ENCODE measurements at places on chromosomes 16 and 17.
A peak's percentile ranks its signal among the peaks of the same experiment; 100 is the strongest.

- no peak for DNase-seq
Measured at GRCh38 chr17:78985395-78985794, 5.7 kb upstream of the LGALS3BP start.

DNA sequence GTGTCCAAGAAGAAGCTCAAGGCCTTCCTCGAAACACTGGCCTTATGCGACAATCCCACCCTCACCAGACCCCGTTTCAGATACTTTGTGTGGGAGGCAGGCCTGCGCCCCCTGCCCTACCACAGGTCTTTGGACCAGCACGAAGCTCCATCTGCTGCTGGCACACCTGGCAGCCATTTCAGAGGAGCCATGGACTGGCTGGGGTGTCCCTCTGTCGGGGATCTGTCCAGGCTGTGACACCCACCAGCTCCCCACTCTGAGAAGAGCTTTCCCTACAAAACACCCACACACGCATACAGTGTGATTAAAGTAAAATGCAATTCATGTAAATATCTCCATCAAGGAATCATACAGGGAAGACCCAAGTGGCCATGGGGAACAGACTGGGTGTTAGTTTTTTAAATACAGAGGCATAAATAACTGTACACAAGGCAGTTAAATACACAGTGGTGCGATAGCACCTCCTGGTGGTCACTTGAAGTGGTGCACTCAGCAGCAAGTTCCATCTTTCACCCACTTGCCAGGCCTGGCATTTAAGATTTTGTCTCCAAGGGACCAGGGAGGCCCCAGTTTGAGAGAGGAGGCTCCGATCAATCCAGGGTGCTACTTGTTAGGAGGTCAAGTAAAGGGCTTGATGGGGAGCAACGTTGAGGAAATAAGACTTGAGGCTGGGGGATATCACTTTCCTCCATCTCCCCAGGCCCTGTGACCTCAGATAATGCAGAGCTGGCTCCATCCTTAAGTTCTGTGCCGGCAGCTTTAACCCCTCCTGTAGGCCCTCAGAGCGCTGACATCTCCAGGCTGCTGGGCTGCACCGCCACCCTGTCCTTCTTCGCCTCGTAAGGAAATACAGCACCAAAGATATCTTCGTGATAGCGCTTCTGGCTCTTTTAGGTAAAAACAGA lies 43.6 kb downstream of the NOS2 start:
- no peak for DNase-seq

GRCh38 chr17:21532763-21533385 lies 156.7 kb downstream of the KCNJ12 start:
- no peak for DNase-seq

- no peak for DNase-seq
Measured at GRCh38 chr17:68518063-68518815, 6.0 kb downstream of the PRKAR1A start.

- DNase-seq: no peak
Measured at GRCh38 chr16:55325080-55325447, 1.1 kb downstream of the IRX6 start.

DNA sequence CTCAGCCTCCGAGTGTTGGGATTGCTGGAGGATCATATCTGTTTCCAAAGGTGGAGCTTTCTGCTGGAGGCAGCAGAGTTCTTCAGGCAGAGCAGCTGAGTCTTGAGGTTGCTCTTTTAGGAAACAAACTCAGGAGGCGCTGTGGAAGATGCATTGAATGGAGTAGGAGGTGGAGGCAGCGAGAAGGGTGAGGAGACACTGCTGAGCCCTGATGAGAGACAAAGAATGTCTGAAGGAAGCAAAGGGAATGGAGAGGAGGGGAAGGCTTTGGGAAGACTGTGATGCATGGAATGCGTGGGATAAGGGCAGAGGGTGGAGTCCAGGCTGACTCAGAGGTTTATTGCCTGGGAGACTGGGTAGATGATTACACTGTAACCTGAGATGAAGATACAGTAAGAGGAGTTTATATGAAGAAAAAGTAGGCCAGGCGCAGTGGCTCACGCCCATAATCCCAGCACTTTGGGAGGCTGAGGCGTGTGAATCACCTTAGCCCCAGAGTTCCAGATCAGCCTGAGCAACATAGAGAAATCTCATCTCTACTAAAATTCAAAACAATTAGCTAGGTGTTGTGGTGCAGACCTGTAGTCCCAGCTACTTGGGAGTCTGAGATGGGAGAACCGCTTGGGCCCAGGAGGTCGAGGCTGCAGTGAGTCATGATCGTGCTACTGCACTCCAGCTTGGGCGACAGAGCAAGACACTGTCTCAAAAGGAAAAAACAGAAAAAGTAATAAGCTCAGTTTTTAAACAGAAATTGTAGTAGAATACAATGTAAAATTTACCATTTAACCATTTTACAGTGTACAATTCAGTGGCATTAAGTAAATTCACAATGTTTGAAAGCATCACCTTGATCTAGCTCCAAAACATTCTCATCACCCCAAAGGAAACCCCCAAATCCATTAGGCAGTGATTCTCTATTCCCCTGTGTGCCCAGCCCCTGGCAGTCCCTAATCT lies 17.8 kb upstream of the TMEM219 start:
- DNase-seq: peak; percentile 14

DNA sequence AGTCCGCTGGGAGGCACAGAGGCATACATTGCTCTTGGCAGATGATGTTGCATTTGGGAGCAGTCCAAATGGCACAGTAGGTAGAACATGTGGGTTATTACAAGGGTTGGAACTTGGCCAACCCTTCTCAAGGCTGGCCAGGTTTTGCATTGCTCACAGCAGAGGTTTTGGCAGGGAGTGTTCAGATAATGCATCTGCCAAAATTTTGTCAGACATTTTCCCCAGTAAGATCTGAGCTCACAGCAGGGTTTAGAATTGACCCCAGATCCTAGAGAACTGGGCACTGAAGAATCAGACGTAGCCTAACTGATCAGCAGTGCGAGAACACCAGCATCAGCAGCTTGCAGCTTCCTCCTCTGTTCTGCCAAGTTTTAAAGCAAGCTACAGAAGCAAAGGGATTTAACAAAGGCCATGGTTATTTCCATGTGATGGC lies 468.8 kb upstream of the KIF2B start:
- no peak for DNase-seq

- no peak for DNase-seq
Measured at GRCh38 chr17:4375039-4375748, 8.7 kb upstream of the UBE2G1 start.

GRCh38 chr16:26976873-26977272 lies 89.9 kb upstream of the C16orf82 start:
- no peak for DNase-seq

- no peak for DNase-seq
Measured at GRCh38 chr16:66468321-66468965, 41.3 kb downstream of the BEAN1 start.

GRCh38 chr16:77833921-77834634 lies 45.7 kb downstream of the VAT1L start:
- DNase-seq: no peak

DNA sequence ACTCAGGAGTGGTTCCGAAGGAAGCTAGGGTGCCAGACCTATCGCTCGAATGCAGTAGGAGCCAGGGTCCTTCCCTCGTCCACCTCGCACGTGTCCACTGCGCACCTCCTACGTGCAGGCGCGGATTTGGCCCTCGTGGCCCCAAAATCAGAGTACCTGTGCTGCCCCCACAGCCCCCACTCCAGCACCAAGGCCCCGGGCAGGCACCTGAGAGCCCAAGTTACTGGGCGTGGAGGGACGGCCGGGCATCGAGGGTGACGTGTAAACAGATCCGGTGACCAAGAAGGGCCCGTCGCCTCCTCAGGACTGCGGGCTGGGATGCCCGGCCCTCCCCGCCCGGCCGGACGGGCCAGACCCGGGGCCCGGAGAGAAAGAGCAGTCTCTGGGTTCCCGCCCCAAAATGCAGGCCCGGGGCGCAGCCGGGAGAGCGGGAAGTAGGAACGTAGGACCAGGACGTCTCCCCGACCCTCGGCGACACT lies 492 bp downstream of the SLC25A39 start:
- DNase-seq: no peak

DNA sequence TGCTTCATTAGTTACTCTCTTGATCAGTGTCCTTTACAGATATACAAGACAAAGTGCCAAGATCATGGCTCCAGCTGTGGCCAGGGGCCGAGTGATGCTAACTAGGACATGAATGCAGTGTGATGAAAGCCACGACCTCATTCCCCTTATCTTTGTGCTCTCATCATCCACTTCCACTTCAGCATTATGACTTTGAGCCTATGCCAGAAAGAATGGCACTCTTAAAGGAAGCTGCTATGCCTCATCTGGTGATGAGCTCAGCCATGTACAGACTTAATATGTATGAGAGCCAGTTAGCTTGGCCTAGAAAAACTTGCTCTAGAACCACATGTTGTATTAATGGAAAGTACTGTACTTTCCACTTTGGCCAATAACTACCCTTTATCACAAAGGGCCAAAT lies 179.1 kb downstream of the TOX3 start:
- no peak for DNase-seq

- no peak for DNase-seq
Measured at GRCh38 chr16:20249211-20249610, 78.1 kb downstream of the GP2 start.

- DNase-seq: no peak
Measured at GRCh38 chr17:10743316-10744009, 13.6 kb upstream of the TMEM220 start.

GRCh38 chr17:49624896-49625295 lies 49.2 kb downstream of the NXPH3 start:
- no peak for DNase-seq

DNA sequence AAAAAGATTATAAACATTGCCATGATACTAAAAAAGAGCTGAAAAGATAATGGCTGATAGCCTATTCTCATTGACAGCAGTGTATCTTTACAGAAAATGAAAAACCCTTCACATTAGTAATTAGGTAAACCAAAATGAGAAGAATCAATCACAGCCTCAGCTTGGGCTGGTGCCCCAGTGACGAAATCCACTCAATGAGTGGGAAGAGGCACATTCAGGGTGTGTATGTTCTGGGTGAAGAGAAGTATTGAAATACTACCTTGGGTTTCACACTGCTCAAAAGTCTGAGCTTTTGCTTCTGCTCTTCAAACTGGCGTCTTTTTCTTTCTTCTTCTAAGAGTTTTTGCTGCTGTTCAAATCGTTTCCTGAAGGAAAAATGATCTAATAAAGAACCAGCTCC lies 24.2 kb downstream of the SYNRG start:
- DNase-seq: no peak

GRCh38 chr16:68276223-68276622 lies 11.9 kb downstream of the SLC7A6 start:
- no peak for DNase-seq

- DNase-seq: no peak
Measured at GRCh38 chr17:12342609-12343435, 322.1 kb downstream of the MAP2K4 start.

- DNase-seq: no peak
Measured at GRCh38 chr16:16030449-16030848, 81.0 kb downstream of the ABCC1 start.

- peak; percentile 5 for DNase-seq
Measured at GRCh38 chr16:69105501-69106361, at the start of gene HAS3. TSS of gene HAS3 (plus strand) at chr16:69105653. CDS start at chr16:69109396, 3,743 bp downstream.

DNA sequence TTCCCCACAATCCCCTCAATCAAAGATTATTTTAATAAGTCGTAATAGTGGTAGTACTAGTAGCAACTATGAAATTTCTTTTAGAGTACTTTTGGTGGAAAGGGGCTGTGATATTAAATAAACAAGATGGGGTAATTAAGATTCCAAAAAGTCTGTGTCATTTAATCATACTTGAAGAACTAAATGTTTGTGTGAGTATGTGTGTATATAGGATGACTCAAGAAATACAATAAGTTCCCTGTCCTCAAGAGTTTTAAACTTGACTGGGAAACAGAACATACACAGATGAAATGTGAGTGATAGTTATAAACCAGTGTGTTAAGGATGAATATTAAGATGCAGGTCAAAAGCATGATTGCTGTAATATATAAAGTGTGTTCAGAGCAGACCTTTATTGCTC lies 2.3 kb downstream of the ALDH3A2 start:
- no peak for DNase-seq

DNA sequence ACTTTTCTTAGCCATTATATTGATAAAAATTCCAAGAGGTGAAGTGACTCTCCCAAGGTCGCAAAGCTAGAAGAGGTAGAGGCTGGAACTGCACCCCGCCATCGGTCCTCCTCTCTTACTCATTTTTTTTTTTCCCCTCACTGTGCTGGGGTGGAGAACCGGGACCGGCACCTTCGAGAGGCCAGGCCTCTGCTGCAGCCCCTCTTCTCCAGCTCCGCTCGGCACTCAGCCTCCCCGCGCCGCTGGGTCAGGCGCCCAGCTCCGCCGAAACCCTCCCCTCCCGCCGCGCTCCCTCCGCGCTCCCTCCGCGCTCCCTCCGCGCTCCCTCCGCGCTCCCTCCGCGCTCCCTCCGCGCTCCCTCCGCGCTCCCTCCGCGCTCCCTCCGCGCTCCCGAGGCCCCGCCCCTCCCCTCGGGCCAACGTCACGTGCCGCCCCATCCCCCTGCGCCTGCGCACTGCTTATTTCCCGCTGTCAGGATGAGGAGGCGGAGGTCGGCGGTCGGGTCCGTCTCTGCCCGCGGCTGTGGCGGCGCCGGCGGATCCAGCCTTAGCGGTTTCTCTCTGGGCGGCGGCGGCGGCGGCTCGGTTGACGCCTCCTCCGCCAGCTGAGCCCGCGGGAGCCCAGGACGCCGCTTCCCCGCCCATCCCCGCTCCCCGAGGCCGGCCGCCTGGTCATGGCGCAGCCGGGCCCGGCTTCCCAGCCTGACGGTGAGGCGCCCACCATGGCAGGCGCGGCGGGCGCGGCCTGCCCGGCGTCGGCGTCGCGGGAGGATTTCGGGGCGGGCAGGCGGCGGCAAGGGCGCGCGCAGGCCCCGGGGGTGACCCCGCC lies at the start of gene RABEP1:
RABEP1 (plus strand) TSS at position 471 of the 828 bp plus-strand sequence; CDS start at position 674, 203 bp downstream.
- peak; percentile 79 for DNase-seq

GRCh38 chr17:48620461-48621139 lies 5.5 kb upstream of the HOXB8 start:
- no peak for DNase-seq

DNA sequence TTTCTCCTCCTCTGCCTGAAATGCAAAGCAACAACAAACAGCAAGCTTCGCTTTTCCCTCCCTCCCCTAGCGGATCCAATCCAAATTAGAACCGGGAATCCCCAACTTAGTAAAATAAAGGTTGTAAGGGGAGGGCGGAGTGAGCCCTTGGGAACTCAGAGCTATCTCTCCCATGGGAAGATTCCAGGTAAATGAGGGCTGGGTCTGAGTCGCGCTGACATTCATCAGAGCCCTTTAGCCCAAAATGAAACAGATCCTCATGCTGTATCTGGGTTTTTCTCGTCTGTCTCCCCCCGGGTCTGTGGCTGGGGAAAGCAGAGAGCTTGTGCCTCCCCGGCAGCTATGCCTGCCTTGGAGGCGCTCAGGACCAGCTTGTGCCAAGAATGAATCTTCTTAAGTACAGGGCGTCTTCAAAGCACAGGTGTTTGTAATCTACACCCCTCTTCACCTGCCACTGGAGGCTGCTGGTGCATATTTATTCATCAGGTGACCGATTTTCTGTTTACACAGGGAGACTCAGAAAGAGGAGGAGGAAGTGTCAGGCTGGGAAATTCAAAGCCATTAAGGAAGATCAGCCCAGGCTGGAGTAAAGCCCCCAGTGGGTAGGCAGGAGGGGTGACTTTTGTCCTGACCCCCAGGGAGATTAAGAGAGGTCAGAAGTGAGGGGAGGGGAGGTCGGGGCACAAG lies 55.0 kb upstream of the GSE1 start:
- peak; percentile 36 for DNase-seq

- DNase-seq: no peak
Measured at GRCh38 chr16:72473631-72474030, 301.7 kb upstream of the PMFBP1 start.

All from NCI-H187 (cell line).